Renal cortical epithelial cell (primary cell): ENCODE measurements at places on chromosomes 1 and 21.

DNA sequence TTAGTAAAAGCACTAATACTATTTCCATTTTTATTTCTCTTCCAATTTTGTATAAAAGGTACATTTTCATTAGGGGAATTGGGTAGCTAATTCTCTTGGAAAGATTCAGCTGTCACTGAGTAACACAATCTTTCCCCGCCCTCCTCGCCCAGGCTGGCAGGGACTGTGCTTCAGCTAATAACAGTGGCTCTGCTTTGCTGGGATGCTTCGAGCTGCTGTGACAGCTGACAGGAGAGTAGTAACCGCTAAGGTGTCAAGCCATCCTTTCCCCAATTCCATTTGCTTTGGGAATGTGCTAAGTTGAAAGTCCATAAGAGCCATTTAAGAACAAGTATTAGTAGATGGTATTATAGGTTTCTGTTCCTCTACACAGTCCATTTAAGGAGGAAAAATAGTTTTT, 106.7 kb upstream of the NRIP1 start:
- no peak for DNase-seq

GRCh38 chr21:39148975-39149374, 34.3 kb downstream of the PSMG1 start:
- DNase-seq, result no peak

DNA sequence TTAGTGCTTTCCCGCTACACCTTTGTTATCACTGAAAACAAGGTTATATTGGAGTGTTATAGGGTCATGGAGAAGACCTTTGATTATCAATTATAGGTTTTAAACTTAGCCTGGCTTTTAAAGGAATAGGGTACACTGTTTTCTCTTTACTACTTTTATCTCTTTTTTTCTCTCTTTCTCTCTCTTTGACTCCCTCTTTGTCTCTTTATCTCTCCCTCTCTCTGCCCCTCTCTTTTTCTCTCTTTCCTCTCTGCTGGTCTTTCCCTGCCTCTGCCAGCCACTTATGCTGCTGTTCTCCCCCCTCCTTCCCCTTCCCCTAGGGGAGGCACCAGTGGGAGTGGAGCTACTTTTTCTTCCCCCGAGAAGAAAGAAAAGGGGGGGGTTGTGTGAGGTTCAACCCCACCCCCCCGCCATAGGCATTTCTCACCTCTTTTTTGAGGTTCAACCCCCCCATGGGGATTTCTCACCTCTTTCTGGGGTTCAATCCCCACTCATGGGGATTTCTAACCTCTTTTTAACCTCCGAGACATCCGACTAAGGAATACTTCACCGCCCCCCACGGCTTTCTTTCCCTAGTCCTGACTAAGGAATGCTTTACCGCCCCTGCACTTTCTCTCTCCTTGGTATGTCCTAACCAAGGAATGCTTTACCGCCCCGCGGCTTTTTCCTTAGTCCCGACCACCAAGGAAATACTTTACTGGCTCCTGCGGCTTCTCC, 17.2 kb upstream of the ZBTB8B start:
- peak; percentile 79 for DNase-seq

DNA sequence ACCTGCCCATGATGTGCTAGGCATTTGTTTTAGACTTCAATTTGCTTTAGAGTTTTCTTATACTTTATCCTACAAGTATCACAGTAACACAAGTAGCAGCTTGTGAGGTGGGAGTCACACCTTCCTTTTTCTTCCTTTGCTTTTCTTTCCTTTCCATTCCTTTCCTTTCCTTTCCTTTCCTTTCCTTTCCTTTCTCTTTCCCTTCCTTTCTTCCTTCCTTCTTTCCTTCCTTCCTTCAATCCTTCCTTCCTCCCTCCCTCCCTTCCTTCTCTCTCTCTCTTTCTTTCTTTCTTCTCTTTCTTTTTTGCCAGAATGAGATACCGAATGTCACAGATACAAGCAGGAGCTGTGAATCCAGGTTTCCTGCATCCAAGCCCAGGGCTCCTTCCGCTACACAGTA, 3.9 kb downstream of the DPT start:
- no peak for DNase-seq

GRCh38 chr1:245807306-245807705, 652.5 kb downstream of the KIF26B start:
- DNase-seq, result peak; percentile 50

DNA sequence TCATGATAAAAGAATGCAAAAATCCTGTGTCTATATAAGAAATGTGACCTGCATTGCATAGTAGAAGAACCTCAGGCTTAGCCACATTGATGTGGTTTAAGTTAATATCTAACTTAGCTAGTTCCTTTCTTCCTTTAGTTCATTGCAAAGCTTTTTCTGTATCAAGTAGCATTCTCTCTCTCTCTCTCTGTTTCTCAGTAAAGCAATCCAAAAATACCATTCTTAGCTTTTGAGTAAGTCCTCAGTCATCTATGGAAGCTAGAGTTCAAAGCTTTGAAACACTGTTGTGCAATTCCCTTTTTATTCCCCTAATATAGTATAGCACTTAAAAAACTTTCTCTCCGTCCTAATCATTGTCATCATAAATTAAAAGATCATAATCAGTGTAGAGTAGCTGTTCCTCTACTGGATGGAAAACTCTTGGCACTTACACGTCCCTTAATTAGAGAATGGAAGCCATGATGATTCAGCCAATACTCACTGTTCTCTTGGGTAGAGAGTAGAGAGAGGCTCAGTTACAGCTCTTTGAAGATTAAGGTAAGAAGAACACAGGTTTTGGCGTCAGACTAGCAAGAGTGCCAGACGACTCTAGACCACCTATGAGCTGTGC, 350.3 kb upstream of the LYPLAL1 start:
- DNase-seq, result peak; percentile 100

DNA sequence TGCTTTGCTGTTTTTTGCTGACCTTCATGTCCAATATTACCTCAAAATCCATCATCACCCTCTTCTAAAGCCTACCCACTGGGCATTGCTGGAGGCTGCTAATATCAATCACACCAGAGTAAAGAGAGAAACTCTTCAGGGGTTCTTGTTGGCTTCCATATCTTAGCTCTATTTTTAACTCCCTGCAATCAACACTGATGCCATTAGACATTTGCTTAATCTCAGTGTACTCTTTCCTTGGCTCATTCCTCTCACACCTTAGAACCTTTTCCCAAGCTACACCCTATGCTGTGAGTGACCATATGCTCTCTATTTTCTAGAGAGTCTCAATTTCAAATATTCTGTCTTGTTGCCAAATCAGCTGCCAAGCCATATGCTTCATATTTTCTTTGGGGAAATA, 40.6 kb upstream of the RABGAP1L start:
- DNase-seq, result no peak

DNA sequence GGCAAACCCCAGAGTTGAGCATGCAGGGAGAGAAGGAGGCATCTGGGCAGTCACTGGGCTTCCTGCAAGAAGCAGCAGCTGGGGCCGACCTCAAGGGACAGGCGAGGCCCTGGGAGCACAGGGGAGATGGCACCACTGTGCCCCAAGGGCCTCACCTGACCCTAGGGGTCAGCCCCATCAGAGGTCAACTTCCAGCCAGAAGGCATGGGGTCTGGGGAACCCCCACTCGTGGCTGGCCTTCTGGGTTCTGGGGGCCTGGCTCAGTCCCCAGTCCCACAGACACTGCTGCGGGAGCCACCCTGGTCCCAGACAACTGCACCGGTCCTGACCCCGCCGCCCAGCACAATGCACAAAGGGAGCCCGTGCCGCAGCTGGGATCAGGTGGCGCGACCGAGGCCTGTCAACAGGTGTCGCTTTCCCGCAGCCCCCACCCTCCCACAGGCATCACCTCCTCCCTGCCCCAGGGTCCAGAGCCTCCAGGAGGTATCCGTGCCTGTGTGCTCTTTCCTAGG, 6.2 kb downstream of the WNT9A start:
- no peak for DNase-seq

DNA sequence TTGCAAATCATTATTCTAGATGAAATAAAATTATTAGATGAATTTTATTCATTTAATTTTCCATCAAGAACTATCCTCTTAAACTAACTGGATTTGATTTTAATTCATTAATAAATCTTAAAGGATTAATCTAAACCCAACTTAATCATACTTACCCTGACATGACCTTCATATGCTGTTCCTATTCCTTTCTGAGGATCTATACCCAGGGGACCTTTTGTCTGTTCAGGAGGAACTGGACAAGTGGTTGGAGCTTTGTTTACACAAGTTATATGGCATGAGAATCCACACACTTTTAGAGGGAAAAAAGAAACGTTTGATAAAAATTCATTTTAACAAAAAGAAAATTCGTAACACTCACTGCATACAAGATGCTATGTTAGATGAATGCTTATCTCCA, 95.2 kb downstream of the COQ8A start:
- DNase-seq, result no peak

- DNase-seq, result peak; percentile 41
Observed at GRCh38 chr1:147389532-147390184, 147.2 kb downstream of the CHD1L start.

GRCh38 chr1:234975941-234976860, 152.4 kb downstream of the TOMM20 start:
- DNase-seq, result no peak

GRCh38 chr1:50980505-50980904, 10.5 kb downstream of the CDKN2C start:
- DNase-seq, result no peak

DNA sequence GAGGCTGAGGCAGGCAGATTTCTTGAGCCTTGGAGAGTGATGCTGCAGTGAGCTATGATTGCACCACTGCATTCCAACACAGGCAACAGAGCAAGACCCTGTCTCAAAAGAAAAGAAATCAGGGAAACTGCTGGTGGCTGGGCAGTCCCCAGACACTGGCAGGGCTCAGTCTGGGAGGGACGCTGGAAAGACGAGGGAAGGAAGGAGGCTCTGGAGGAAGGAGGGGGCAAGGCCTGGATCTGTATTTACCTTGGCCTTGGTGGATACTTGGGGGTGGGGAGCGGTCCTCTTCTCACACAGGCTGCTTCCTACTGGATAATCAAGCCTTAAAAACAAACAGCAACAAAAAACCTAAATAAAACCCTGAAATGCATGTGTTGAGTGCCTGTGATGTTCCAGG, 24.4 kb downstream of the KCNQ4 start:
- DNase-seq, result no peak

- DNase-seq, result no peak
Observed at GRCh38 chr1:203124546-203125317, 2.8 kb upstream of the ADORA1 start.

GRCh38 chr1:237166086-237166485, 124.1 kb downstream of the RYR2 start:
- no peak for DNase-seq

DNA sequence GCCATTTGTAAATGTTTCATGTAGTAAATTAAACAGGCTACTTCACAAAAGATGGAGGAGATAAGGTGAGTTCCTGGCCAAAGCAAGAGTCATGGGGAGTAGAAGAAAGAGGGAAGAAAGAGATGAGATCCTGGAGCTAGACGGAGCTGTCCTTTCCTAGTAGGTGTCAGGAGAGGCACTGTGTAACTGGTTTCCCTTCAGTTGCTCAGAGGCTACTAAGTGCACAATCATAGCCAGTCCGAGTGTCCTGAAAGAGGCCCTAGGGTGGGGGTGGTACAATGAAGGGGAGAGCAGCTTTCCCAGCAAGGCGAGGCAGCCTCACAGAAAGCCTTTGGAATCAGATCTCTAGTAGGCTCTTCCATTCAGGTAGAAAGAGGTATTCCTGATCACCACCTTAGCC, 390.9 kb downstream of the KCNH1 start:
- DNase-seq, result no peak

DNA sequence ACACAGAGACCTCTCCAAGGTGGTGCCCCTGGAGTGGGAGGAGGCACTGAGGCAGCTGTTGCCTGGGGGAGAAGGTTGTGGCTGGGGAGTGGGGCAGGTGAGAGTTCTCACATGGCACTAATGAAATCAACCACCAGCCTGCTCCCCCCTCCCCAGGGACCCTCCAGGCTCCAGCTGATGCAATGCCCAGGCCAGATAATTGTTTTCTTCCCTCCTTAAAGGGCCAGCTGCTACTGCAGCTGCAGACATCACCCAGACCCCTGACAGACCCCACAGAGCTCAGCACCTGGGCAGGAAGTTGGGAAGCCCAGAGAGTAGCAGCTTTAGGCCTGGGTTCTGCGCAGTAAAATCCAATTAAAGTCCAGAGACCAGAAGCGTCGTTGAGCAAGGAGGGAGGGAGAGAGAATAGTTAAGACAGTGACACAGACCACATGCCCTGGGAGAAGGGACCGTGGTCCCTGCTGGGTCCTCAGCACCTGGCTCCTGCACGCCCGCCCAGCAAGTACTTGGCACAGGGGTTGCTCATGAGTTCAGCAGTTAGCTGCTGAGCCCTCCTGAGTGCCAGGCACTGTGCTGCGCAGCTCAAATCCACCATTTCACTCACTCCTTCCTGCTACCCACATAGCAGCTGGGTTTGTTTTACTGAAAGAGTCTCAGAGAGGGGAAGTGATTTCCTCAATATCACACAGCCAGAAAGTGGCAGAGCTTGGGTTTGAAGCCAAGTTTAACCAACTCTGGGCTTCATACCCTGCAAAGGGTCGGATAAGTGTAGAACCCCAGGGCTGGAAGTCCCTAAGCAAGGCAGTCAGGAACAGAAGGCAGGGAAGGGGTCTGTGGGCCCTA, 1.9 kb downstream of the RIMS3 start:
- DNase-seq, result no peak

DNA sequence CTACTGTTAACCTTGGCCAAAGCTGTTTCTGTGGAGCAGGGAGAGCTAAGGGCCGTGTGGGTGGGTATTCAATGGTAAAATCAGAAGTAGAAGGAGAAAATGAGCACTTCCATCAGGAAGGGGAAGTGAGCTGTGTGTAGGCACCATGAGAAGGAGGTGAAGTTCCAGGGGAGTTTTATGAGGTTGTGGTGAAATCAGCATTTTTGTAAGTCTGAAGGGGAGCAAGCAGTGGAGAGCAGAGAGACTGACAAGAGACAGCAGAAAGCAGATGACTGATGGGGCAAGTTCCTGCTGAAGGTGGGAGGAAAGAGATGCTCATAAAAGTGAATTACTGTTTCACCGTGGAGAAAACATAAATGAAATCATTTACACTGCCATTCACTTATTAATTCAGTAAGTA, 2.7 kb upstream of the GPR88 start:
- DNase-seq, result no peak

GRCh38 chr1:34328281-34328799, 151.6 kb downstream of the C1orf94 start:
- DNase-seq, result no peak

DNA sequence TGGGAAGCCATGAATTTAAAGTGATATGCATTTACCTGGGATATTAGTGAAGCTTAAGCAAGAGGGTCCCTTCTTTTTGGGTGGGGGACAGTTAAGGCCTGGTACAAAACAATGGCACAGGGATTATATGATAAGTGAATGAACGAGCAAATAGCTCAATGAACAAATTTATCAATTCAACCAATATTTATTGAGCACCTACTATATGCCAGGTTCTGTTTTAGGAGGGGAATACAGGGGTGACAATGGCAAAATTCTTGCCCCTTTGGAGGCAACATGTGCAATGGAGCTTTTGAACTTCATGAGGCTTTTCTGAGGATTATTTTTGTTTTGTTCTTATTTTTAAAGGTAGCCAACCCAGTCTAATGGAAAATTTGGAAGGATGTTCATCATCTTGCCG, 68.2 kb downstream of the FOXD2 start:
- no peak for DNase-seq
